ENCODE measurements at places on chromosomes 12 and 14.
A peak's percentile ranks its signal among the peaks of the same experiment; 100 is the strongest.

- DNase-seq: no peak
Observed at GRCh38 chr14:53149668-53150316, 3.3 kb downstream of the DDHD1 start.

- DNase-seq: no peak
Observed at GRCh38 chr12:73452672-73453469, 1084.8 kb upstream of the ATXN7L3B start.

- DNase-seq: peak; percentile 35
Observed at GRCh38 chr12:1474041-1474573, 120.3 kb downstream of the FBXL14 start.

DNA sequence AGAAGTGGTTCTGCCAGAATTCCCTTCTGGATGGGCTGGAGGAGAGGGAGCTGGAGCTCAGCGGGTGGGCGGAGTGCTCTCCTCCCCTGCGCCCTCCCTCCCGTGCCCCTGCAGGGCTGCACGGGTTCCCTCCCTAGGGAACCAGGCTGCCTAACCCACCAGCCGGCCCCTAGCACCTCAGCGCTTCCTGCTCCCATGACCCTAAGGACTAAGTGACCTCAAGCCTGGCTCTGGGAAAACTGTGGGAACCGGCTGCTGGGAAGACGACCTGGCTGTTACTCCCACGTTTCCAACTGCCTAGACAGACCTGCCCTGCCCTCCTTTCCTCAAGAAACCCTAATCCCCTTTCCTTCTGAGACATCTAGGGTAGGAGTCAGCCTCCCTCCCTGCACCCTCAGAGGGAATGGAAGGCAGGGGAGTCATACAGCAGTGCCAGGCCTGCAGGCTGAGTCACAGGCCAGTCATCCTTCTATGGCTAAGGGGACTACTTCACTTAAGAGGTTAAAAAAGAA lies 31.5 kb downstream of the SLC6A12 start:
- no peak for DNase-seq

DNA sequence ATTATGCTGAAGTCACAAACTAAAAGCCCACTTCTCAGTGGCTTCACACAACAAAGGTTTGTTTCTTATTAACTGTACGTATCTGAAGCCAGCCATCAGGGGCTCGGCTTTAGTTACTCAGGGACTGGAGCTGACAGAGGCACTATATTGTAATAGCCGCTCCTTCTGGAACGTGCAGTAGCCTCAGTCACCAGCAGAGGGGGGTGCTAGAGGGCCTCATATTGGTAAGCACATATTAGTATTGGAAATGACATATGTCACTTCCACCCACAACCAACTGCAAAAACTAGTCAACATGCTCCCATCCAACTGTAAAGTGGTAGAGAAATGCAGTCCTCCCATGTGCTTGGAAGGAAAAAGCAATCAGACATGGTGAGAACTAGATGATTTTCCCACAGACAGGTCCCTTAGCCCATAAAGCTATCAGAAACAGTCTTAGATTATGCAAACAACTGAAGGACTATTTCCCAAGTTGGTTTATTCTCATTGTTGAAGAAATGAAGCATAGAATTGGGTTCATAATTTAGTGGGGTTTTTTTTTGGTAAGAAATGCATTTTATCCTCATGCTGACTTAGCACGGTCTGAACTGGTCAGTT lies 183.6 kb upstream of the G2E3 start:
- DNase-seq: no peak

DNA sequence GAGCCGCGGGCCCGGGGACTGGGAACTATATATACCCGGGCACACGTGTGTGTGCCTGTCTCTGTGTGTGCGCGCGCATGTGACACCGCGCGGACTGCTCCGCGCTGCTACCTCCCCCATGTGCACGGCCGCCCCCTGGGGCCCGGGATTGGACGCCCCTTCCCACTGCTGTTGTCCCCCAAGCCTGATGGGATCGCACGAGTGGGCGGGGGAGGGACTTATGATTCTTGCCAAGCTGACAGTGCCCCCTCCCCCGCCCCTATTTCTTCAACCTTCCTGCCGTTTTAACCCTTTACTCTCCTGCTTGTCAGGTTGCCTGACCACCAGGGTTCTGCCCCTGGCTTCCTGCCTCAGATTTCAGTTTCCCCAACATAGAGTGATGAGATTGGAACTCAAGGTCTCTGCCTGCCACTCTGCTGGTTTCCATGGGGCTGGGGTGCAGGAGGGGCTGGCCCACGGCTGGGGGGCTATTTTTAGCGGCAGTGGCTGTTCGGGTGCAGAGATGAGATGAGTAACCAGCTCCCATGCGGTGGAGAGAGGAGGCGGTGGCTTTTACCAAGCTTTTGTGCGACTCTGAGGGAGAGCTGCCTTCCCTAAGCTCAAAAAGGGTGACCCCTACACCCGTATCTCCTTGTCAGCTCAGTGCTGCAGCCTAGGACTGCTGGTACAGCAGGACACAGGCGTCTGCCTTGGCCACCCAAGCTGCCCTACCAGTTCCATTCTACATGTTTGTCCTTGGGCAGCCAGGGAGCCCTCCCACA lies at the start of gene DDN:
TSS of gene DDN (minus strand) at position 5 of the 761 bp plus-strand sequence. CDS start 88 bp downstream, outside the sequence.
- DNase-seq: no peak

- no peak for DNase-seq
Observed at GRCh38 chr12:49843876-49844437, 1.1 kb upstream of the BCDIN3D start.

GRCh38 chr14:50770586-50770985 lies 60.4 kb downstream of the NIN start:
- DNase-seq: no peak
